ENCODE measurements at places on chromosomes 13 and 19. TPM values are rescaled to one million over a fixed set of nuclear protein-coding genes. Genes with fewer than 3 reads are reported as not detected.

DNA sequence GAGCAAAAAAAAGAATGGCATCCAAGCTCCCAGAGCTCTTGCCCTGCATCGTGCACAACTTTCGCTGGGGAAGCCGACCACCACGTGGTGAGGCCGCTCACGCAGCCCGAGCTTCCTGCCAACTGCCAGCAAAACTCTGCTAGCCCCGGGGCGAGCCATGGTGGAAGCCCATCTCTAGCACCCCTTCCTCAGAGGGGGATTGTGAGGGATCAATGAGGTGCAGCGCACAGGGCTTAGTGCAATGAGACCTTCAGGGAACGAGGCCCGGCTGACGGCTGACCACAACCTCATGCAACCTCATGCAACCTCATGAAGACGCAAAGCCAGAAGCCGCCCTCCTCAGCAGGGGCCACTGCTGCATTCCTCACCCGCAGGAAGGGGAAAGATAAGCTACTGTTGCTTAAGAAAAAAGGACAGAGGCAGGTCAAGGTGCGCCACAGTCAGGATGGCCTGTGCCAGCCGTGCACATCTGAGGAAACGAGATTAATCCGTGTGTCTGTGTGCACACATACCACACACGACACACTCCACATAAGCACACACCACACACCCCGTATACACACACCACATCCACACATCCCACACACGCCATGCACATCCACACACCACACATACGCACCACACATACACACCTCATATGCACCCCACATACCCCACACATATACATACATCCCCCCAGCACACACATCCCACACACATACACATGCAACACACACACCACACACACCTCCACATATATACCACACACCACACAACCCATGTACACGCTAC is 9.6 kb downstream of the HSPBP1 start:
- H3K4me1 ChIP-seq, result no peaks in the 10 kb centered on the region
- H3K27me3 ChIP-seq, result no peaks in the 10 kb centered on the region
- peaks cover 2% of the 10 kb centered on the region for H3K36me3 ChIP-seq
- no peak overlapping the region for H3K27ac ChIP-seq
- DNase-seq, result no peak

DNA sequence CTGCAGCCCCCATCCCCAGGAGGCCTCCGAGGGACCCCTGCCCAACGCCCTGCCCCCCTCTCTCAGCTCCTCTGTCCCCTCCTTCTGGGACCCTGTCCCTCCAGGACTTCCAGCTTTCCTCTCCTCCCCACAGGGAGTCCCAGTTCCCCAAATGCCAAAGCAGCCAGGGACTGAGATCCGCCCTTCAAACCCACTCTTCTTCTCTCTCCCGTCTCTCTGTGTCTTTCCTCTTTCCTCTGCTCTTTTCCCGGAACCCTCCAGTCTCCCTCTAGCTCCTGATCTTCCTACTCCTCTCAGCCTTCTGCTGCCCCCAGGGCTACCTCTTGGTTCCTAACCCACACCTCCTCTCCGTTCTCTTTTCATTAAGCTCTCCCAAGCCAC is 377 bp downstream of the CA11 start:
- no peaks in the 10 kb centered on the region for H3K27me3 ChIP-seq
- peaks cover 28% of the 10 kb centered on the region for H3K4me1 ChIP-seq
- DNase-seq, result no peak
- H3K4me3 ChIP-seq, result peak overlapping the region; percentile 10

GRCh38 chr19:45629704-45630103 is 9.5 kb downstream of the EML2 start:
- H3K4me1 ChIP-seq, result no peaks in the 10 kb centered on the region
- H3K27me3 ChIP-seq, result no peaks in the 10 kb centered on the region
- H3K27ac ChIP-seq, result no peak overlapping the region
- no peaks in the 10 kb centered on the region for H3K36me3 ChIP-seq
- no peak overlapping the region for H3K4me3 ChIP-seq

GRCh38 chr19:43597876-43598275 is 1.5 kb downstream of the ZNF576 start:
- peak overlapping the region; percentile 99 for H3K27ac ChIP-seq
- no peak for DNase-seq
- no peak overlapping the region for H3K4me3 ChIP-seq
- H3K27me3 ChIP-seq, result no peaks in the 10 kb centered on the region
- H3K36me3 ChIP-seq, result no peaks in the 10 kb centered on the region

CRTC1 gene
- total RNA-seq, result 4.9 TPM

DNA sequence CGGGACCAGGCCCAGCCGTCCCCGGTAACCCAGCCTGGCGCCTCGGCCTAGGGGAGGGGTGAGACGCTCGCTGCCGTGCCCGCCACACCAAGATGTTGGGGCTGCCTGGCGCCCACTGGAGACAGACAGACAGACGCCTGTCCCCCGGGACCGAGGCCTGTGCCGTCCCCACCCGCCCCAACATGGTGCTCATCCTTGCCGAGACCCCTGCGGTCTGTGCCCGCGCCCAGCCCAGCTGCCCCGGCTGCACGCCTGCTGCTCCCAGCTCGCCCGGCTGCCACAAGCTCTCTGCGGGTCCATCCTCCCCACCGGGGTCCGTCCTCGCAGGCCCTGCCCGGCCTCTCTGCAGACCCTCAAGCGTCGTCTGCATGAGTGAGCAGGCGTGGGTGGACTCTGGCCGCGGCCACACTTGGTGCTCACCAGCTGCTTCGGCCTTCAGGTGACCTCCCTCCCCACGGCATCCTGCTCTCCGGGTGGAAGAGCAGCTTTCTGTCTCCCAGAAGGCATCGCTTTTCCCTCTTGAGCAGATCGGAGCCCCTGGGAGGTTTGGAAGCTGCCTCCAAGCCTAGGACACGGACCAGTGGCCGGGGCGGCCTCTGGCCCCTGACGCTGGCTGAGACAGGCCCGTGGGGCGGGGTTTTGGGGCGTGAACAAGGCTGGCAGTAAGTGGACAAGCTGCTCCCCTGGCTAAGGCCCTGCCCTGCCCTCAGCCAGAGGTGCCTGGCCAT is 6.7 kb upstream of the TMPRSS9 start:
- H3K27me3 ChIP-seq, result no peaks in the 10 kb centered on the region
- H3K27ac ChIP-seq, result no peak overlapping the region
- DNase-seq, result no peak
- H3K4me3 ChIP-seq, result no peak overlapping the region
- H3K4me1 ChIP-seq, result no peaks in the 10 kb centered on the region

DNA sequence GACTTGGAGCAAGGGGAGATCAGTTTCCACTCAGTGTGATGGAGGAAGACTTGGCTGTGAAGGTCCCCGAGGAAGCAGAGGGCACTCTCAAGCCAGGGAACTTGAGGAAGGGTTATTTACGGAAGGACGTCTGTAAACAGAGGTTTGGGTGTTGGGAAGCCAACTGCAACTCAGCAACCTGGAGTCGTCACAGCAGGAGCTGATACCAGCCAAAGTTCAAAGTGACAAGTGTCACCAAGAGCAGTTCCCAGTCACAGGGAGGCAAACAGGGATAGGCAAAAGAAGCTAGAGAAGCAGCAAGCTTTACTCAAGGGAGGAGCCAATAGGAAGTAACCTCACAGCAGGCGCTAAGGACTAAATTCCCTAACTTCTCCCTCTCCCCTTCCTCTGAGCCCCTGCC is 205.5 kb downstream of the EFNB2 start:
- no peaks in the 10 kb centered on the region for H3K4me1 ChIP-seq
- H3K27me3 ChIP-seq, result no peaks in the 10 kb centered on the region
- H3K4me3 ChIP-seq, result no peak overlapping the region
- no peaks in the 10 kb centered on the region for H3K36me3 ChIP-seq
- no peak overlapping the region for H3K27ac ChIP-seq

DNA sequence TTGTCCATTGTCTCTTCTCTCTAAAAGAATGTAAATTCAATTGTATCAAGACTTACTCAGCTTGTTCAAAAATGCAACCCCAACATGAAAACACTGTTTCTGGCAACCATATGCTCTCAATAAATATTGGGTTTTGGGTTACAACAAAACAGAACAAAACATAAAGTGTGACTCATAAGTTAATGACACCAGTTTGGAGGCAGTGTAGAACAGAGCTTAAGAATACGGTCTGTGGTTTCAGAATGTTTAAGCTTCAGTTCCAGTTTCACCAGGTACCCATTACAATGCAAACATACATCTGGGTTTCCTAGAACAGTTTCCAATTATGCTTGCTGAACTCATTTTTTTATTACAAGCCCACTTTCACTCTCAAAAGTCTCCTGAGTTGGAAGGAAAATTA is 285.8 kb upstream of the PCDH9 start:
- H3K27ac ChIP-seq, result no peak overlapping the region
- DNase-seq, result no peak
- H3K36me3 ChIP-seq, result no peaks in the 10 kb centered on the region
- no peak overlapping the region for H3K4me3 ChIP-seq
- no peaks in the 10 kb centered on the region for H3K27me3 ChIP-seq

DNA sequence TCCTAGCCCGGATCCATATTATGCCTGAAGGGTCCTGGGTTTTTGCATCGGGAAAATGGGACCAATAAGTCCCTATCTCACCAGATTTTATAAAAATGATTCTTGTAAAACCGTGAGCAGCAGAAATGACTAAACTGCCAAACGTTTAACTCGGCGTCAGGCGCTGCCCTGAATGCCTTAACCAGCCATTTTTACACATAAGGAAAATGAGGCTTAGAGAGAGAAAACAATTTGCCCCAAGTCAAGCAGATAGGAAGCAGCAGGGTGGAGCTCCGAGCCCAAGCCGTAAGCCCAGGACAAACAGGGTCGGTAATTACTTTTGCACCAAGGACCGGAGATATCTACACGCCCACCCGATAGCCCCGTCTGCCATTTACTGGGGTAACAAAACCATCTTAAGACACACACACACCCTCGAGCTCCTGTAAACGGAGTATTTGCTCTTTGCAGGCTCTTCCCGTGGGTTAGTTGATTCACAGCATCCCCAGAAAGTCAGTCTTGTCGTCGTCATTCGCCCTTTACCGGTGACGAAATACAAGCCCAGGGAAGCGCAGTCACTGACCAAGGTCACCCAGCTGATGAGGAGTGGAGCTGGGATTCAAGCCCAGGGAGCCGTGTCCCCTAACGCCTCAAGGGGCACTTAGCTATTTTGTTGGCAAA is 16.0 kb upstream of the MRI1 start:
- peaks cover 2% of the 10 kb centered on the region for H3K36me3 ChIP-seq
- DNase-seq, result no peak

All from body of pancreas (tissue), 4 donors.